ENCODE measurements at places on chromosomes 11 and 22.
A peak's percentile ranks its signal among the peaks of the same experiment; 100 is the strongest.

DNA sequence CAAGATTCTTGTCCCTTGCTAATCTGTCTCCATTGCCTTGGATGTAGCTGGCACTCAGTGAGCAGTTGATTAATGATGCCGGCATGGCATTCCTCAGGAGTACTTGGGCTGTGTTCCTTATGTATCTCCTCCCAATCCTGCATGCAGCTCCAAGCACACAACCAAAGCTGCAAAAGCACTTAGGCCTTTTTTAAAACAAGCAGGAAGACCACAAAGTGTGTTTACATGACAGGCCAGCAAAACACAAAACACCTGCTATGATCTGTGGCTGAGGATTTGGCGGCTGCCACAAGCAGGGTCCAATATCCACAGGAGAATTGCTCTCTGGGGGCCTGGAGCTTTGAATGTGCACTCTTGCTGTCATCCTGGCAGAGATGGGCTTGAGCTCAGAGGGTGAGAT is 8.9 kb downstream of the ABTB2 start:
- H3K4me3 ChIP-seq, result no peak overlapping the region
- H3K27ac ChIP-seq, result no peak overlapping the region
- H3K27me3 ChIP-seq, result peaks cover 48% of the 10 kb centered on the region
- no peak for DNase-seq
- H3K4me1 ChIP-seq, result no peaks in the 10 kb centered on the region

GRCh38 chr22:46049726-46050450 is 72.9 kb upstream of the WNT7B start:
- H3K27ac ChIP-seq, result no peak overlapping the region
- H3K36me3 ChIP-seq, result no peaks in the 10 kb centered on the region
- no peak for DNase-seq
- H3K27me3 ChIP-seq, result no peaks in the 10 kb centered on the region

GRCh38 chr22:50305923-50306566 is 1.4 kb downstream of the PLXNB2 start:
- peak overlapping the region; percentile 62 for H3K27ac ChIP-seq
- peak overlapping the region; percentile 59 for H3K4me3 ChIP-seq
- peak; percentile 35 for DNase-seq
- peaks cover 91% of the 10 kb centered on the region for H3K4me1 ChIP-seq
- no peaks in the 10 kb centered on the region for H3K36me3 ChIP-seq

- DNase-seq, result no peak
- H3K27me3 ChIP-seq, result no peaks in the 10 kb centered on the region
- H3K4me3 ChIP-seq, result no peak overlapping the region
- no peak overlapping the region for H3K27ac ChIP-seq
Observed at GRCh38 chr11:92192141-92192540, 32.5 kb upstream of the FAT3 start.

Data from K562 (cell line).